ENCODE measurements at places on chromosomes 16 and 17.
A peak's percentile ranks its signal among the peaks of the same experiment; 100 is the strongest.

GRCh38 chr17:62705778-62706597, 78.5 kb downstream of the MRC2 start:
- no peak for DNase-seq

DNA sequence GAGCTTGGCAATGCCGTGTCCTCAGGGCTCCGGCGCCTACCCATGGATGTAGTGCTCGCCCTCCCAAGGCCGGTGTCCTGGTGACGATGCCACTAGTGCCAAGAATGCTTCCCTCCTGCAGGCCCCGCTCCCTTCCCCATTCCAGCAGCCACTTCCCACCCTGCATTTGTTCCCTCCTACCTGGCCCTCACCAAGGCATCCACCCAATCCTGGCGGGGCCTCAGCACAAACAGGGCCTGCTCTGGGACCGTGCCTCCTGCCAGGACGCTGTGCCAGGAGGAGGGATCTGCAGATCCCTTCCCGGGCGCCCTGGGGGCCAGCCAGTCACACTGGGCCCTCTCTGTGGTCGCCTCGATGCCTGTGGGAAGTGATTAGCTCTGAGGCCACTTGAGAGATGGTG, 25.1 kb downstream of the ABR start:
- no peak for DNase-seq

DNA sequence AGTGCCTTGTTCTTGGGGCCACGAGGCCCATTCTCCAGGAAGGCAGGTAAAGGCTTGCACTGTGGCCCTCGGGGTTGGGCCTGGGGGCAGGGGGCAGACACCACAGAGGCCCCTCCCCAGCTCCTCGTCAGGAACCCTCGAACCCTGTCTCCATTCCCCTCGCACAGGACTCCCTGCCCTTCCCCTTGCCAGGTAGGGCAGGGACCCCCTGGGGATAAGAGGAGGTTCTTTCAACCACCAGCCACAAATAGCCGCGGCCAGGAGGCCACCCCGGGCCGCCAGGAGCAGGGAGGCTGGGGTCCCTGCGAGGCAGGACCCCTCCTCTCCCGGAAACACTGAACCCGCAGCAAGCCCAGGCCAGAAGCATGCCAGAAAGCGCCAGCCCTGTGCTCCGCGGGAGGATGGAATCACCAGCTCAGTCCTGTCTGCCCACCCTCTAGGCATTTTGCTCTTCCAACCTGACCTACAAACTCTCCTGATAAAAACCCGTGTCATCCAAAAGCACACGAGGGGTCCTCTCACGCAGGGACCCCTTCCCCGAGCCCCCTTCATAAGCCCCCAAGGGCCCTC, 45.6 kb downstream of the SLC47A1 start:
- DNase-seq, result no peak

GRCh38 chr17:17565471-17566339, 25.8 kb downstream of the PEMT start:
- no peak for DNase-seq

DNA sequence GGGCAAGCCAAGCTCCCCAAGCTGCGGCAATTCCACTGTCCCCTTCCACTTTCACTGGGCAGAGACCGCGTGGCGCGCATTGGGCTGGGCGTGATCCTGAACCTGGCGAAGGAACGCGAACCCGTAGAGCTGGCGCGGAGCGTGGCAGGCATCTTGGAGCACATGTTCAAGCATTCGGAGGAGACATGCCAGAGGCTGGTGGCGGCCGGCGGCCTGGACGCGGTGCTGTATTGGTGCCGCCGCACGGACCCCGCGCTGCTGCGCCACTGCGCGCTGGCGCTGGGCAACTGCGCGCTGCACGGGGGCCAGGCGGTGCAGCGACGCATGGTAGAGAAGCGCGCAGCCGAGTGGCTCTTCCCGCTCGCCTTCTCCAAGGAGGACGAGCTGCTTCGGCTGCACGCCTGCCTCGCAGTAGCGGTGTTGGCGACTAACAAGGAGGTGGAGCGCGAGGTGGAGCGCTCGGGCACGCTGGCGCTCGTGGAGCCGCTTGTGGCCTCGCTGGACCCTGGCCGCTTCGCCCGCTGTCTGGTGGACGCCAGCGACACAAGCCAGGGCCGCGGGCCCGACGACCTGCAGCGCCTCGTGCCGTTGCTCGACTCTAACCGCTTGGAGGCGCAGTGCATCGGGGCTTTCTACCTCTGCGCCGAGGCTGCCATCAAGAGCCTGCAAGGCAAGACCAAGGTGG, 9.8 kb downstream of the SARM1 start:
- DNase-seq, result peak; percentile 21

DNA sequence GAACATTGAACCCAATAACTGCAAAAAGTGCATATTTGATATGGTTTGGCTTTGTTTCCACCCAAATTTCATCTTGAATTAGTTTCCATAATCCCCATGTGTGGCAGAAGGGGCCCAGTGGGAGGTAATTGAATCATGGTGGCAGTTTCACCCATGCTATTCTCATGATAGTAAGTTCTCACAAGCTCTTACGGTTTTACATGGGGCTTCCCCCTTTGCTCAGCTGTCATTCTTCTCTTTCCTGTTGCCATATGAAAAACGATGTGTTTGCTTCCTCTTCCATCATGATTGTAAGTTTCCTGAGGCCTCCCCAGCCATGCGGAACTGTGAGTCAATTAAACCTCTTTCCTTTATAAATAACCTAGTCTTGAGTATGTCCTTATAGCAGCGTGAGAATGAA, 127.6 kb downstream of the CHD9NB start:
- DNase-seq, result no peak

DNA sequence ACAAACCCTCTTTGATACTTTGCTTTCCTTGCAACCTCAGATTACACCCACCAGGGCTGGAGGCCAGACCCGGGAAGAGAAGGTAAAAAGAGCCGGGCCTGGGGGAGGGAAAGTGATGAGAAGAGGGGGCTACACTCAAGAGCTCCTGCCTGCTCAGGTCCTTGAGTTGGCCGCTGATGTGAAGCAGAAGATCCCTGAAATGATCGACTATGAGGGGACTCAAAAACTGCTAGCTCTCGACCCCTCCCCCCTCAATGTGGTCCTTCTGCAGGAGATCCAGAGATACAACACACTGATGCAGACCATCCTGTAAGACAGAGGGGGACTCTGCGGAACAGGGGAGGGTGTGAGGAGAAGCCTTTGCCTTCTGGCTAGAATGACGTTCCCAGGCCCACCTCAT, 2.8 kb upstream of the KDM6B start:
- no peak for DNase-seq

- no peak for DNase-seq
Observed at GRCh38 chr17:66431910-66432309, 129.5 kb downstream of the PRKCA start.

DNA sequence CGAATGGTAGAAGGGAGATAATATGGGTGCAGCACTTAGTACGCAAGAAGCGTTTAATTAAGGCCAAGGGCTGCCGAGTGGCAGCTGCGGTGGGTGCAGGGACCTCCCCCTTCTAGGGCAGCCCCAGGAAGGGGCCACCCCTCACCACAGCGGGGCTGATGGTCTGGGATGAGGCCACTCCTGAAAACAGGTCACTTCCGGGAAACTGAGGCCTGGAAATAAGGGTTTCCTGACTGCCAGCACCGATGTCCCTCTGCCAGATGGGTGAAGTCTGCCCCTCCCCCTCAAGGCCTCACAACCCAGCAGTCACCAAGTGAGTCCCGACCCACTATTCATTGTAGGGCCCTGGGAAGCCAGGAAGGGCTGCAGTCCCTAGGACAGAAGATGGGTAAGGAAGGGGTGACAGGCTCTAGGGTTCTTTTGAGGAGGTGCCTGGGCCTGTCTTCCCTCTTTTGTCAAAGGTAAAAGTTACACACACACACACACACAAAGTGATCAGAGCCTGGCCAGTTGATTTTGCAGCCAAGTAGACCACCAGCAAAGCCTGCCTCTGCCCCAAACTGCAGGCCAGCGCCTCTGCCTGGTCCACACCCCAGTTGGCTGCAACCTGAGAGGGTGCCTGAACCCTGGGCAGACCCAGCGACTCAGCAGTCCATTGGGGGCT, 12.5 kb downstream of the SREBF1 start:
- DNase-seq, result no peak

DNA sequence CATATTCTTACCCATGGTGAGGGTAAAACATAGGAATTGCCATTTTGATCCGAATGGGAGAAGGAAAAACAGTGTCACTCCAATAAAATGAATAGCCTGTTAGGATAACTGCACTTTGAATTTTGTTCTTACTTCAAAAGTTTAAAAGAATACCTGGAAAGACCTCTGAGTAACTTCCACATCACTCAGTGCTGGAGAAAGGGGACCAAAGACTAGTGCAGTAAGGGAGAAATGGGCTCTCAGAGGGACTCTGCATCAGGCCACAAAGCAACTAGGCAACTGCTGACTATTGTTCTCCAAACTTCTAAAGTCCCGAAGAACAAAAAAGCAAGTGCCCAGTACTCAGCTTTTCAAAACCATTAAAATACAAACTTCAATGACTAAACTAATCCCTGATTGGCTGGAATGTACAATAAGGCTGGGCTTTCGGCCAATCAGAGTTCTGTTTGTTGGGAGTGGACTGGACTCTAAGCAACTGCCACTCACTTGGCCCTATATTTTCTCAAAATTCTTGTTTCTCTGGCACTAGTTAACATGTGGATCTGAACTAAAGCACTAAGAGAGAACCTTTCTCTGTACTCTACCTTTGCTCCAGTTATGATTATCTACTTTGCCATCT, 6.2 kb downstream of the DNAJC7 start:
- no peak for DNase-seq

DNA sequence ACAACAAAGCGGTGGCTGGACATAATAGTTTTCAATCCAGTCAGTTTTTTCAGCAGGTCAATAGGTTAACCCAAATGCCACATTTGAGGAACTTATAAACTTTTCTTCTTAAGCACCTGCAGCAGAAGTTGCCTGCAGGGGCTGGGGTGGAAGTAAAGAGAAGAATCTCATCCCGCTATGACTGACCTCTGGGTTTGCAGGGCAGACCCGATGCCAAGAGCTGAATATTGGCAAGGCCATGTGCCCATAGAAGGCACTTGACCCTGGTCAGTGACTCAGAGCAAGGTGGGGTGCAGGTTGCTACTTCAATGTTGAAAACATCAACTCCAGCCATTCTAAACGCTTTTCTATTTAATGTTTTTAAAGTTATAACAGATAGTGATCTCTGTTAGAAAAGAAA, 17.9 kb upstream of the SMPD3 start:
- no peak for DNase-seq

DNA sequence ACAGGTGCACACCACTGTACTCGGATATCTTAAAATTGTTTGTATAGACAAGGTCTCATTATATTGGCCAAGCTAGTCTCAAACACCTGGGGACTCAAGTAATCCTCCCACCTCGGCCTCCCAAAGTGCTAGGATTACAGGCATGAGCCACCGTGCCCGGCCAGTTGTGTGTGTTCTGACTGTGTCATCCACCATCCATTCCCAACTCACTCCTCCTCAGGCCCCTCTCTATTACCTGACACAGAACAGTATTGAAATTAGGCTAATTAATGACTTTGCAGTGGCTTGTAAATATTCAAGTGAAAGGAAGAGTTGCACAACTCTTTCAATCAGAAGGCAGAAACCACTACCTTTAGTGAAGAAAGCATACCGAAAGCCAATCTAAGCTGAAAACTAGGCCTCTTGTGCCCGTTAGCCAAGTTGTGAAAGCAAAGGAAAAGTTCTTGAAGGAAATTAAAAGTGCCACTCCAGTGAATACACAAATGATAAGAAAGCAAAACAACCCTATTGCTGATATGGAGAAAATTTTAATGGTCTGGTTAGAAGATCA, 28.7 kb downstream of the GOSR1 start:
- DNase-seq, result no peak

DNA sequence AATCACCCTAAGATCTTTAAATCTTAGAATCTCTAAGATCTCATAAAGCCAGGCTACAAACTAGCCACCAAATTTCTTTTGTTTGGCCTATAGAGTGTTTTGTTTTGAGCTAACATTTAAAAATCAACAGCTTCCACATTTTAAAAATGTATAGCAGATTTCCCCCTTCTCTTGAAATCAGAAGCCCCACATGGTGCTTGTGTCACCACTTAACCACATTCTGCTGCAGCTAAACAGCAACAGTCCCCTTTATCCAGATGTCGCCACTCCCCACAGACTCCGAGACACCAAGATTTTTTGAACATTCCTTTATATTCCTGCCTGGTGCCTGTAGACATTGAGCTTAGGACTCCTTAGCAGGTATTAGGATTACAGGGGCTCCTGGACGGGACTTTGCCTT, 16.0 kb downstream of the GUCY2D start:
- no peak for DNase-seq

- DNase-seq, result no peak
Observed at GRCh38 chr16:66701516-66701915, 5.0 kb upstream of the CMTM4 start.

DNA sequence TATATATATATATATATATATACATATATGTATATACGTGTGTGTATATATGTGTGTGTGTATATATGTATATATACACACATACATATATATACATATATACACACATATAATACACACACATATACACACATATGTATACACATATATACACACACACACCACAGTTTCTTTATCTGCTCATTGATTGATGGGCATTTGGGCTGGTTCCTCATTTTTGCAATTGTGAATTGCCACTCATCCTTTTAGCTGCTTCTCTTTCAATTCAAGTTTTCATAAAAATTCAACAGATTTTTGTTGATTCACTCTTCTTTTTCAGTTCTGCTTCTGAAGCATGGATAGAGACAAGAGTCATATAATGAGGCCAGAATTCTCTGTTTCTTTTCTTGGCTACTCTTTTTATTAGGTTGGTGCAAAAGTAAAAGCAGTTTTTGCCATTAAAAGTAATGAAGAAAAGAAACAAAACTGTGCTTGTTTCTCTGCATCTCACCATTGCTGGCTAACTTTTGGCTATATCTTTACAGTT, 44.5 kb downstream of the SLFN5 start:
- no peak for DNase-seq

DNA sequence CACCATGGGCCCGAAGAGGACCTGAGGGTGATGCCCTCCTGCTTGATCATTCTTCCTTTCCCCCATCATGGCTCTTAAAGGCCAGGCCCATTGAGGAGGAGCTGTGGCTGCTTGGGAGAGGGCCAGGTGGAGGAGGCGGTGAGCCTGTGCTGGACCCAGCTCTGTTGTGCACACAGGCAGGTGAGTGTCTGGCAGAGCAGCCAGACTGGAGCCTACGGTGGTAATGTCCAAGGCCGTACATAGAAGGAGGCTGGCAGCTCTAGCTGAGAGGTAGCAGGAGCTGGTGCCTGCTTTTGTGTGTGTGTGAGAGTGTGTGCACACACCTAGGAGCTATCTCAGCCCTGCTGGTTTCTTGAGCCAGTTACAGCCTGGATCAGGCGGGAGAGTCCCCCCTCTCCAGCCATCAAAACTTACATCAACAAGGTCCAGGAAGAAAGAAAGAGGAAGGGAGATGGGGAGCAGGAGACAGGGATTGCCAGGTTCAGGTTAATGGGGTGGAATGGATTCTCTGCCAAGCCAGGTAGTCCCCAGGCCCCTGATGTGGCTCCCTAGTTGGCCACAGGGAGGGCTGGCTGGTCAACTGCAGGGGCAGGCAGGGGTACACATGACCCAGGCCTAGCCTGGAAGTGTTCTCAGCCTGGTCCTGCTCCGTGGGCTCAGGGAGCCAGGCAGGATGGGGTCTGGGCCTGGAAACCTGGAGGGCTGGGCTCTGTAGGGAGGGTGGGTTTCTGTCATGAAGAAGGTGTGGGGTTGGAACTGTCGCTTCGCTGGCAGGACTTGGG, 107.1 kb downstream of the RAP1GAP2 start:
- DNase-seq, result no peak

- DNase-seq, result no peak
Observed at GRCh38 chr16:66289051-66289680, 77.3 kb upstream of the CDH5 start.

- DNase-seq, result no peak
Observed at GRCh38 chr17:72176516-72176851, 55.7 kb downstream of the SOX9 start.

GRCh38 chr17:64497565-64498035, 746 bp upstream of the POLG2 start:
- no peak for DNase-seq

All from CD4-positive, alpha-beta T cell treated with Interleukin-6 for 4 hours (primary cell).